Activated CD8-positive, alpha-beta T cell treated with anti-CD3 and anti-CD28 coated beads for 36 hours (primary cell): ENCODE measurements at places on chromosomes 12 and 14.

GRCh38 chr12:14621826-14622225 lies 54.1 kb upstream of the PLBD1 start:
- DNase-seq: no peak

DNA sequence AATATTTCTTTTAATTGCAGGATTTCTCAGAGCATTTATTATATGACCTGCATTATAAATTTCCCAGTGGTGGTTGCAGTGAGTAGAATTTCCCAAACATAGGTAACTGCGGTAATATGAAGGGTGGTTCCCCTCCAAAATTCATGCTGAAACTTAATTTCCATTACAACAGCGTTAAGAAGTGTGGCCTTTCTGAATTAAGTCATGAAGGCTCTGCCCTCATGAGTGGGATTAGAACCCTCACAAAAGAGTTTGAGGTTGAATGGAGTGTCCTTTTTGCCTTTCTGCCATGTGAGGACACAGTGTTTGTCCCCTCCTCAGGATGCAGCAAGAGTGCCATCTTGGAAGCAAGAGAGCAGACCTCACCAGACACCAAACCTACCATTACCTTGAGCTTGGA lies 233.6 kb downstream of the KTN1 start:
- DNase-seq: no peak

- DNase-seq: no peak
Observed at GRCh38 chr12:90970911-90971310, 15.9 kb upstream of the CCER1 start.

DNA sequence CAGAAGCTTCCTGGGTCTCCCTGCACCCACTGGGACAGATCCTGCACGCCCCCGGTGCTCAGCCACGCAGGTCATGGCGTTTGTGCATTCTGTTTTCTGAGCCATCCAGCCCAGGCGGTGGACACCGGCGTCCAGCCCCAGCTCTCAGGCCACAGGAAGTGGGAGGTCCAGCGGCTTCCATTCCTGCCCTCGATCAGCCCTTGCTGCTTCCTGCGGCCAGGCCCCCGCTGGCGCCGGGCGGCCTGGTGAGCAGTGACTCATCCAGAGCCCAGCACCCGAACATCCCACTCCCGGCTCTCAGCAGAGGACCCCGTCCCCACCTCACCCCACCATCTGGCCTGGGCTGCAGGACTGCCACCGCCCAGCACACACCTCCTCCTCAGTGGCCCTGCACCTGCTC lies 18.0 kb upstream of the NUDT14 start:
- no peak for DNase-seq

GRCh38 chr12:124317400-124317799 lies 22.5 kb downstream of the RFLNA start:
- DNase-seq: no peak

DNA sequence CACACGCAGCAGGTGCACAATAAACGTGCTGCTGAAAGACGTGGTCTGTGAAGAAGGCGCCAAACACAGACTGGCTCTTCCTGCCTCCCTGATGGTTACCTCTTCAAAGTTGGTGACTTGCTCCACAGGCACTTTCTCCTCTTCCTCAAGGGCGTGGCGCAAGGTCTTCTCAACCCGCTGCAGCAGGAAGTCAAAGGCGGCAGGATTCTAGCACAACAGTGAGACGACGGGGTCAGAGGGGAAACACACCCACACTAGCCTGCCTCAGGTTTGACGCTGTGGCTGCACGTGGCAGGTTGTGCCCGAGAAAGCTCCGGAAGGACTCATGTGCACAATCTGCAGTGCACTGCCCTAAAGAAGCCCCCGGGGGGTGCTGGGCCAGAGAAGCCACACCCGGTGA lies 15.0 kb downstream of the POLE start:
- no peak for DNase-seq

GRCh38 chr12:65916991-65917695 lies 92.9 kb downstream of the HMGA2 start:
- no peak for DNase-seq

DNA sequence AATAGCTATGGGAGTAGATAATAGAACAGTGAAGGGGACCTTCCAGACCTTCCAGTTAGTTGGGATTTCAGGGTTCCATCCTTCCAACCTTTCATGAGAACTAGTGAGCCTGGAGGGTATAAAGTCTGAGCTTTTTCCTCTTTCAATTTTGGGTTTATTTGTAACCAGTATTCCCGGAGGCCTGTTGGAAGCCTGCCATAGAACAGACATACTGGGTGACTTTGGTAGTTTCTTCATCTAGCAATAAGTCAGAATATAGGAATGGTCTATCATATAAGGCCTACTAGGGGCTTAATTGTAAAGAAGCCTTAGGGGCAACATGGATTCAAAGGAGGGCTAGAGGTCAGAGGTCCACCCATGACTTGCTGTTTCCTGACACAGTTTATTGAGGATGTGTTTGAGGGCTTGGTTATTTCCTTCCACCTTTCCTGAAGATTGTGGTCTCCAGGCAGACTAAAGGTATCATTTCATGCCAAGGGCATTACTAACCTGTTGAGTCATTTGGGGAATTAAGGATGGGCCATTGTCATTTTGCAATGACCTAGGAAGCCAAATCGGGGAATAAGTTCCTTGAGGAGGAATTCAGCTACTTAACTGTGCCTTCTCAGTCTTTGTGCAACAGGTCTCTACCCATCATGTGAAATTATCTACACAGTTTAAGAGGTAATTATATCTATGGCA lies 410.3 kb downstream of the SLC6A15 start:
- DNase-seq: no peak

DNA sequence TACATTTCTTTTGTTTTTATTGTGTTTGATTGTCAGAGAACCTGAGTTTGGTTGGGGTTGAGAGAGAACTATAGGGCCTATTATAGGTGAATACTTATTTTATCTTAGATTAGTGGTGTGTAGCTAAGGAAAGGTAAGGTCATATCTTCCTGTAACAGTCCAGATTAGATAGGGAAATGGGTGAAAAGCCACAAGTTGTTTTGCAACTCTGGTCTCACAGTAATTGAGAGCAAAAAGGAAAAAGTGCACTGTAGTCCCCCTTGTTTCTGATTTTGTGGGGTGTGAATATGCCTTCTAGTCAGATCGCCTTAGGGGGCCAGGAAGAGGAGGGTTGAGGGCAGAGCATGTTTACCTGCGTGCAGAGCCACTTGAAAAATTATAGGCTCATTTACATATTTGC lies 8.9 kb downstream of the MSRB3 start:
- DNase-seq: no peak

DNA sequence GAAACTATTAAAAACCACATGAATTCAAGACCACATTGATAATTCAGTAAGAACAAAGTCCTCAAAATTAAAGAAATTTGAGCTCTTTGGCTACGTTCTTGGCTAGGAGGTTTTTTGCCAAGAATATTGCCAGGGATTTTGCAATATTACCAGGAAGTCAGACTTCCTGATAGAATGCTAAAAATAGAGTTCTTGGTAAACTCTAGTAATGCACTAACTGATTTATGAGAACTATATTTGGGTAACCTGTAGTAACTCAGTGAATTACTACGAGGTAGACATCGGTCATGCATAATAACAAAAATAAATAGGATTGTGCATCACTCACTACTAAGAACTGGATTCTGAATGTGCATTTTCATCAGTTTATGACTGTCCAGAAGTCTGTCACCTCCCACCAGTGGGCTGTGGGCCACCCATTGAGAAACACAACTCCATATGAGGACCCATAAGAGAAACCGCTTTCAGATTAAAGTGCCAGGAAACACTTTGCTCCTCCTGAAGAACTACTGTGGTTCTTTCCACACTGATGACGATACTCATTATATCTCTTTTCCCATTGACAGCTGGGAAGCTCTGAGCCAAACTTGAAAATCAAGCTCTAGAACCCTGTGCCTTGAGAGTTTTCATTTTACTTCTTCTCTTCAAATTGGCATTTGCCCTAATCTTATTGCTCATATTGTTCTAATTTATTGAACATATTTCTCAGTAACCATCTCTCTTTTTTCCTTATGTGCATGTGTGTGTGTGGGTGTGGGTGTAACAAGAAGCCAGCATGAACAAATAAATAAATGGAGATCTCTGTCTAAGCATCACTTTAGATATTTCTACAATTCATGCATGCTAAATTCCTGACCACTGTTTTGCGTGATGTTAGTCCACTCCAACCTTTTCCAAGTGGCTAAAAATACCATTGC lies 116.6 kb downstream of the BCL11B start:
- no peak for DNase-seq

DNA sequence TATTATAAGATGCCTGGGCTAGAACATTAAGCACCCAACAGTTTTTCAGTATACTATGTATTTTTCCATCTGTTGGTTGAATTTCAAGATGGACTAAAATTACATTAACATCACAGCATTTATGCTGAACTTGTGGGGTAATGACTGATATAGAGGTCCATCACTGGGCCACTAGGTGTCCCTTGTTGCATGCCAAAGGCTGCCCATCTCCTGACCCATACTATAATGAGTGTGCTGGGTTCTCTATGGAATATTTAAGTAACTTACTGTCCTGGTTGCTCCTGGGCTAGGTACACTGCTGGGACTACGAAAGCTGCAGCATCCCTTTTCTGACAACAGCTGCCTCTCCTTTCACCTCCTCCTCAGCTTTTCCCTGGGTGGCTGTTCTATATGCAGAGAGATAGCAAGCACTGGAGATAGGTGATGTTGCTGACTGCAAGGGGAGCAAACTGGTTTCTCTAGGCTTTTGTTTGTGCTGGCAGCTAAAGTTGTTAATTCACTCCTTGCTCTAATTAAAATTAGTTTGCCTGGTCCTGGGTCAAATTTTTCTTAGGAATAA lies 138.6 kb upstream of the TRHDE start:
- no peak for DNase-seq
